ENCODE measurements at places on chromosomes 6 and 20.
A peak's percentile ranks its signal among the peaks of the same experiment; 100 is the strongest.

DNA sequence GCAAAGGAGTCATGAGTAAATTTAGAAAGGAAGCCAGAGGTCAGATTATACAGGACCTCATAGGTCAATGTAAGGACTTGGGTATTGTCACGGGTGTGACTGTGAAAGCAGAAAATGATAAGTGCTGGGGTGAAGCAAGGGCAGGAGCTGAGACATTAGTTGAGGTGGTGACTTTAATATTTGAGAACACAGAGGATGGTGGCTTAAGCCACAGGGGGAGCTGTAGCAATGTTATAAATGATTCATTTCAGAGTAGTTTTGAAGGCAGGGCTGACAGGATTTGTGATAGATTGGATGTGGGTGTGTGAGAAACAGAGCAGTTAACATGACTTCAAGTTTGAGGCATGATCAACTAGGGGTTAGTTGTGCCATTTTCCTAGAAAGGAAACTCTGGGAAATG is 659.9 kb downstream of the EPM2A start:
- peak; percentile 57 for DNase-seq

- DNase-seq, result no peak
Observed at GRCh38 chr6:85685713-85686112, 43.0 kb upstream of the SYNCRIP start.

GRCh38 chr20:25187220-25187619 is 8.3 kb upstream of the ENTPD6 start:
- DNase-seq, result no peak

DNA sequence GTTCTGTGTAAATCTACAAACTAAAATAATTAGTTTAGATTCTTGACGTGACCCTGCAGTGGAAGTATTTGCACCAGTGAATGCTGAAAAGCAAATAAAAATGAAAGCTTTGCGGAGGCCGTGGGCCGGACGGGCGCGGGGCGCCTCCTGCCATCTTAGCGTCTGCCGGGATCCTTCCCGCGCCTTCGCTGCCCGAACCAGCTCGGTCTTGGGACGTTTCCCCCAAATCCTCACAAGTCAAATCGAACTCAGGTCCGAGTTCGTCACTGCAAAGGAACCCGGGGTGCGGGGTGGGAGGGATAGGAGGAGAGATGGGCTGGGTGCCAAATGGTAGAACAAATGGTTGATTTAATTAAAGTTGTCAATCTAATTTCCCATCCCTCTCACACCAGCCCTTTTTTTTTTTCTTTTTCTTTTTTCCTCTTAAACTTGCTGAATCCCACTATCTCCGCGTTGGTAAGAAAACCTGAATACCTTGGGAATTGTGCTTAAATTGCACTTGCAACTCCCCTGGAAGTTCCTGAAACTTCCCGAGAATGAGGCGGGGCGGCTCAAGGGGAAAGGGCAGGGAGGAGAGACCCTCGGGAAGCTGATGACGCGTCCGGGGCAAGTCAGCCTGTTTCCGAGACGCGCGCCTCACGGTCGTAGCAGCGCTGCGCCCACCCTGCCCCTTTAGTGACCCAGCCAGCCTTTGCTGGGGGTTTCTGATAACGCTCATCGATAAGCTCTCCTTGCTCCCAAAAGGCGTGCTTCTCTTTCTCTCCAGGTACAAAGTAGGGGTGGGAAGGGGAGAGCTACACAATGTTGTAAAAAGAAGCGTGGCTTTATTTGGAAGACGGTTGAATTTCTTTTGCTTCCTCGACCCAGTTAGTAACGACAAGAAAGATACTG is 1.8 kb downstream of the GJA1 start:
- peak; percentile 70 for DNase-seq

DNA sequence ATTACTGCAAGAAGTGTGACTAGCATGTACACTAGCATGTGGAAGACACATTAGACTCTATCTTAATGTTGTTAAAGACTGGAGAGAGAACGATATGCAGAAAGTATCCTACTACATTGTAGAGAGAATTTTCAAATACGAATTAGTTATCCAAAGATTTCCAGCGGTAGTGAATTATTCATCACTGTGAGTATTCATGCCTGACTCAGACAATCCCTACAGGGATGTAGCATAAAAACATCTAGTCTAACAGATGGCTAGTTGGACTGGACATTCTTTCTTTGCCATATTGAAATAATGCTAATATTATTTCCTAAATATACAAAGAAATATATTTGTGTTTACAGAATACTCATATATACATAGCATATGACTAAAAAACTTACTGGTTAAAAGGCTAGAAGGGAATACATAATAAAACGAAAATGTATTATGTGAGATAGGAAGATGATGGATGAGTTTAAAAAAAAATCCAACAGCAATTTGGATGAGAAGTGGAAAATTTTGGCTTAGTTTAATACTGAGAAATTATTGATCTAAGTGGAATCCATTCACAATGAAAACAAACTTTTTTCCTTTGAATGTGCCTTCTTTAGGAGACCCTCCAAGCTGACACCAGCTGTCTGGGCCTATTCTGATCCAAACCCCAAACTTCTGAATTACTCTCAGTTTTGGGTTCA is 580.7 kb downstream of the RFPL4B start:
- DNase-seq, result no peak

DNA sequence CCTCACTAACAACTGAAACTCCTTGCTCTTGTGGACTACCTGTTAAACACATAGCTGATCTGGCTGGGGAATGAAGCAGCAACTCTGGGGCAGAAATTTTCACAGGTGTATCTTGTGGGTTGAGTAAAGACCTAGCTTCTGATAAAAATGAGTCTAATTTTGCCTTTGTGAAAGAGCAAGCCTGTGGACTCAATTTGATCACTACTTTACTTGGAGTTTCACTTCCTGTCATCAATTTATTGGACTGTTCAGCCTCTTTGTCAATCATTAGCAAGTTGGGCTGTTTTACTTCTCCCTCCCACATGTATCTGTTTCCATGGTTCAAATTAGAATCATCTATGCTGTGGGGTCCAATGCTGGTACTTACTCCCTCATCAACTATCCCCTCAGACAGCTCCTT is 29.6 kb upstream of the CRIP3 start:
- DNase-seq, result no peak

DNA sequence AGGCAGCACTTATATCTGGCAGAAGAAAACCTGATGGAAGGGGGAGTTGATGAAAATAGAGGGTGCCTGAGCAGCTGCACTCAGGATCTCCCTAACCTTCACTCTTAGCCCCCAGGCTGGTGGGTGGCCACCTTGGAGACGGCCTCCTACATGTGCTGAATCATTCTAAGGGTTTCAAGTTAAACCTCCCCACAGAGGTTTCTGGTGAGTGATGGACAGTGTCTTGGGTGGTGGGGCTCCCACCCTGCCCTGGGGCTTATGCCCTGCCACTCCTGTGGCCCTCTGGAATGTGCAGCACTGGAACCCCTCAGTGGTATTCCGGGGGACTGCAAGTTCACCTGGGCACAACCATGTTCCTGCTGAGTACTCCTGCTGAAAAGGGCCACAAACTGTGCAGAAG is 357.2 kb downstream of the CD83 start:
- no peak for DNase-seq
